ENCODE measurements at places on chromosomes 4 and X.

GRCh38 chr4:184821242-184821641 lies 4.5 kb downstream of the ACSL1 start:
- DNase-seq = no peak

GRCh38 chrX:9327086-9327746 lies 137.6 kb upstream of the TBL1X start:
- no peak for DNase-seq

DNA sequence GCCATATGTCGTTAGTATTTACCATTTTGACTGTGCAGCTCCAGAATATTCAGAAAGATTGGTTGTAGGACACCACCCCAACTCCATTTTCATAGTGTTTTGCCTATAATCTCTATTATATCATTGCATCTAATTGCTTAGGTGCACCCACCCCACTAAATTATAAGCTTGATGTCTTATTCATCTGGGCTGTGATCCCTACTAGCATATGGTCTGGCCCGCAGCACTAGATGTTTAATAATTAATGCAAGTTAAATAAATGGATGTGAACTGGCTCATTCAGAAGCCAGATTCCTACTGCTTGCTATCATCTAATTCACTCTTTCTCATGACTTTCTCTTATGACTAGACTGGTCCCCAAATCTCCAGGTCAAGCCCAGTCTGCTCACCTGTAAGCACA lies 143.5 kb downstream of the RELL1 start:
- DNase-seq = no peak

DNA sequence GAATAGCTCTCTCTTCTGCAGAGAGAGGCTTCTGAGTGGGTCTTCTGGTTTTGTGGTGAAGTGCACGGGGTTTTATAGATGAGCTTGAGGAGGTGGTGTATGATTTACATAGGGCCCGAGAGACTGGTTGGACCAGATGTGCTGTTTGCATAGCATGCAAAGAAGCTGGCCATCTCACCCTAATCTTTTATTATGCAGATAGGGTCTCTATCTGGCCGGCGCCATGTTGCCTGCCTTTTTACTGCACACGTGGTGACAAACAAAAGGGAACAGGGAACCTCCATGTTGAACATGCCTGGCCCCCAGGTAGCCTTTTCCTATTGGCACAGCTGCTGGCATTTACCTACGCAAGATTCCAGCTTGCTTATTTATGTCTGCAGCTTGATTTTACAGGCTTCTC lies 473.3 kb upstream of the FAM47C start:
- no peak for DNase-seq

DNA sequence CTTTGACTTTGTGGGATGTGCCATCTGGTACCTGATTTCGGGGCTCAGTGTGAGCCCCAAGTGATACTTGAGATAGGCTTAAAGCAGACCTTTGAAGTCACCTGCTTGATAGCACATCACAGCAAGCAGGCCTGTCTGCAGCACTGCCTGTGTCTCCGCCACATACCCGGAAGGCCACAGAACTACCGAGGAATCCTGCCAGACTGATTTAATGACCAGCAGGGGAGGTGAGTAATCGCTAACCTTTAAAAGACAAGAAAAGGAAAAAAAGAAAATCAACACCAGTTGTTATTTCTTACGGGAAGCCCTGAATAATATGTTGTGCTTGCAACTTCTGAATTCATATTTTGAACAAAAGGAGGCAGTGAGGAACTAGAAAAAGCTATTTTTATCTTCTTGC lies 6.8 kb downstream of the PTCHD1 start:
- DNase-seq = no peak

- DNase-seq = no peak
These were observed 19.5 kb upstream of the CRLF2 start for GRCh38 chrX:1231850-1232465.

DNA sequence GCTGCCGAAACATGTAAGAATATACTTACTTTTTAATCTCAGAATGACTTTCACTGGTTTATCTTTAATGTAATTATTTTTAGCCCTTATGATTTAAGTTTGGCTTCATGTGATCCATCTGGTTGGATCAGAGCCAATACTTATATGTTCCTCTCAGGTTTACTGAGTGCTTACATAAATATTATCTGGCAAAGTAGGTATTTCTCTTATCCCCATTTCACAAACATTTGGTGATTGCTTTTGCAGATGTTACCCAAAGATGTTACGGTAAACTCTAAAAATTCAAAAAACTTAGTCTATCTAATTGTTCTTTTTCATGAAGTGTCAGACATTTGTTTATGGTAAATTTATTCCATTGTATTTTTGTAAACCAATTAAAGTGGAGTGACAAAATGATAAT lies 115.0 kb upstream of the TLL1 start:
- no peak for DNase-seq

DNA sequence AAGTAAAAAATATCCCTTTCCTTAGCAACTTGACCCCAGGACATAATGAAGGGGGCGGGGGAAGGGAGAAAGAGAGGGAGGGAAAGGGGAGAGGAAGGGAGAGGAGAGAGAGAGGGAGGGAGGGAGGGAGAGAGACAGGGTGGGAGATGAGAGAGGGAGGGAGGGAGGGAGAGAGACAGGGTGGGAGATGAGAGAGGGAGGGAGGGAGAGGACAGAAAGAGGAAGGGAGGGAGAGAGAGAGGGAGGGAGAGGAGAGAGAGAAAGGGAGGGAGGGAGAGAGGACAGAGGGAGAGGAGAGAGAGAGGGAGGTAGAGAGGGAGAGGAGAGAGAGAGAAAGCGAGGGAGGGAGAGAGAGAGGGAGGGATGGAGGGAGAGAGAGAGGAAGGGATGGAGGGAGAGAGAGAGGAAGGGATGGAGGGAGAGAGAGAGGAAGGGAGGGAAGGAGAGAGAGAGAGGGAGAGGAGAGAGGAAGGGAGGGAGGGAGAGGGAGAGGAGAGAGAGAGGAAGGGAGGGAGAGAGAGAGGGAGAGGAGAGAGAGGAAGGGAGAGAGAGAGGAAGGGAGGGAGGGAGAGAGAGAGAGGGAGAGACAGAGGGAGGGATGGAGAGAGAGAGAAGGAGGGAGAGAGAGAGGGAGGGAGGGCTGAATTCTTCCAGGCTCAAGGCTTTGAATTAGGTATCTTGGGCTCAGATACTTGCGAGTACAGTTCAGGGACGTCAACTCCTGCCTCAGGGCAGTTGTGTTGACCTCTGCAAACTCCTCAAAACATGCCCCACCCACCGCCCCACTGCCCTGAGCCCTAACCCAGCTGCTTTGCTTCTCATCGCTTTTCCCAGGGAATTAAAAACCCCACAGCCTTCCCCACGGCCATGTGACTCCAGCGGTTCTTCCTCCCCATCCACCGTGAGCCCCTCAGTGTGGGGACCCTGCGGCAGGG lies 40.0 kb upstream of the ADRA2C start:
- DNase-seq = no peak

DNA sequence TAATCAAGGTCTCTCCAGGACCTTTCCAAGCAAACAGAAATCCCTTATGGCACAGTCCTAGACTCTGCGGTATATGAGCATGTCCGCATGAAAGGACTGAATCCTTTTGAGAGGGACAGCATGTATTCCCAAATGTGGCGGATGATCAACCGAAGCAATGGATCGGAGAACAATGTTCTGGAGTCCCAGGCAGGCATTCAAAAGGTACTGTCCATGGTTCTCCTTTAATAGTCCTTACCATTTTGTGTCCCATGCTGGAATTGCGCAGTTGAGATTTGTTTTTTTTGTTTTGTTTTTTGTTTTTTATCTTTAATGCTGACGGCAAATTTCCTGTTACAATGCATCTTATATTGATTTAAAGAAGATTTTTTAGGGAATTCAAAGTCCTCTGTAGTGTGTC lies 313.3 kb upstream of the ATOH1 start:
- no peak for DNase-seq

DNA sequence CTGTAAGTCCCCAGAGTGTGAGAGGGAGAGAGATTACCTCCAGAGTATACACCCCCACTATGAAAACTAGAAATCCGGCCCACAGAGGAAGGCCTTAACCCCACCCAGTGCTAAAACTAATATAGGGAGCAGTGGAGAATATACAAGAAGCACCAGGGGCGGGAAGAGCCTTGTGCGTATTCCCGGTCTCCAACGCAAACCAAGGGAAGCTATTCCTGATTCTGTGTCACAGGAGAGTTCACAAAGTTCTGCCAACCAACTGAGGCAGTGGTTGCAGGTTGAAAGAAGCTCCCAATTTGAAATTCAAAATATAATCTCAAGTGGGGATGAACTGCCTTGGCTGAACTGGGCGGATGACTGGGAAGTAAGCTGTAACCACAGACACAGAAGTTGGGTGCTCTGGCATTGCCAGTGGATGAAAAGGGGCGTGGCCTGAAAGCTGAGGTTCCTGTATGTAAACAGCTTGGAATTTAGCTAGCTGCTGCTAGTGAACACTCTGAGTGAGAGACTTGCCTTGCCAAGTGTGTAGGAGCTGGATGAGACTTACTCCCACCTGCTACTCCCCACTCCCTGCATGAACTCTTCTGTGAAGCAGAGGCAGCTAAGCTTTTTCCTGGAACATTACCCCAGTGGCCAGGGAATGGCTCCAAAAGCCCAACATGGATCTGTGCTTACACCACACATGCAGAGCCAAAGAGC lies 32.7 kb downstream of the ELF2 start:
- no peak for DNase-seq

- no peak for DNase-seq
These were observed 62.2 kb upstream of the IL13RA1 start for GRCh38 chrX:118665204-118665603.

GRCh38 chr4:71974681-71975080 lies 57.1 kb upstream of the NPFFR2 start:
- DNase-seq = no peak

DNA sequence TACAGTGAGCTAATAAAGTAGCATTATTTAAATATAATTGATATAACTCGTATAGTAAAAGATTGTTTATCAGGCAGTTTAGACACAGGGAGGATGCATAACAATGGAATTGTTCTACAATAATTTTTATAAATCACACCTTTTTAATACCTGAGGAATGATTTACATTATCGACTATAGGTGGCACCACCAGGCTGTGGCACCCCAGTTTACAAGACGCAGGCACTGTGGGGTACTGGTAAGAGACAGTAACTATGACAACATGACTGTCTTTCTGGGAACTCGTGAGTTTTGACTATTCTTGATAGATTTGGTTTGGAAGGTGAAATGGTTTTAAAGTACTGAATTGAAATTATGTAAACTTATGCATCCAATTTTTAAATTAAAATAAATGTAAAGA lies 27.1 kb upstream of the STBD1 start:
- no peak for DNase-seq

- DNase-seq = no peak
These were observed 18.6 kb upstream of the FRMD7 start for GRCh38 chrX:132146456-132146855.

Measured in germinal center (tissue), 1 donor.